T-helper 2 cell (primary cell): ENCODE measurements at places on chromosomes 3 and 15.

DNA sequence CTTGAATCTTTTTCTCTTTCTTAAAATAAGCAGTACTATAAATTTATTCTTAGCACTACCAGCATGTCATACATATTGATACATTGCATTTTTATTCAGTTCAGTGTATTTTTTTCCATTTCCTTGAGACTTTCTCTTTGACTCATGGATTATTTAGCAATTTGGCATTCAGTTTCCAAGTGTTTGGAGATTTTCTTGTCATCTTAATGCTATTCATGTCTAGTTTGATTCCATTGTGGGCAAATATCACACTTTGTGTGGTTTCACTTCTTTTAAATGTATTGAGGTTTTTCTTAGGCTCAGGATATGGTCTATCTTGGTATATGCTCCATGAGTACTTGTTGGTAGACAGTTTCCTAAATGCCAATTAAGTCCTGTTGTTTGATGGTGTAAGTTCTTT, 99.5 kb downstream of the CHRNA7 start:
- no peak for DNase-seq

- no peak for DNase-seq
Observed at GRCh38 chr3:72567474-72567873, 280.8 kb downstream of the SHQ1 start.

GRCh38 chr3:31392568-31392967, 140.2 kb upstream of the STT3B start:
- no peak for DNase-seq

- peak; percentile 76 for DNase-seq
Observed at GRCh38 chr3:134917631-134918030, 122.6 kb downstream of the EPHB1 start.

DNA sequence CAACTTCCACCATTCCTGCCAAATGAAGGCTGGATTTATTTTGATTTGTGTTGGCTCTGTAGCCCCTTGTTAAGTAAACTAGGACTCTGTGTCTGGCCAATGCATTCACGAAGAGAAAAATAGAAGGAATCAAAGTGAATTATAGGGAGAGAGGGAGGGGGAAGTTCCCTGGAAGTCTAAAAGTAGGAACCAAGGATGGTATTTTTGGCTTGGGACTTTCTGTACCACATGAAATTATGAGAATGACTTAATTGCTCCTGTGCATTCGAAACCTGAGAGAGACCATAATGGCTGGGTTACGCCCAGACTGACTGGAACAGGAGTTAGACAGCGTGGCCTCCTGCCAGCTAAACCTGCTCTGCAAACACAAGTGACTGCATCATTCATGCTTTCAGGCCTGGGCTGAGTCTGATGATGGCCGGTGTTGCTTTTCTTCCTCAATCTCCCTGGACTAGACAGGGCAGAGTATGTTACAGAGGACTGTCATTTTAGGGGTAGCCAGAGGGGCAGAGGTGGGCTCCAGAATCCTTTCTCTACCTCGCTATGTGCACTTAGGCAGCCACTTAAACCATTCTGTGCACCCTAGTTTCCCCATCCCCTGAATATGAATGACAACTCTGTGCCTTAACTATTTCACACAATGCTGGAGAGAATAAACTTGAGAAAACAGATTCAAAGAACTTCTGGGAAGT, 58.9 kb downstream of the MYO1E start:
- DNase-seq = no peak

- DNase-seq = no peak
Observed at GRCh38 chr3:170467007-170467406, 48.3 kb downstream of the CLDN11 start.

- no peak for DNase-seq
Observed at GRCh38 chr3:183809270-183809669, 16.1 kb downstream of the MAP6D1 start.

GRCh38 chr15:83014205-83014653, 2.8 kb upstream of the C15orf40 start:
- DNase-seq = no peak

- DNase-seq = no peak
Observed at GRCh38 chr3:87181551-87181950, 45.6 kb upstream of the CHMP2B start.

DNA sequence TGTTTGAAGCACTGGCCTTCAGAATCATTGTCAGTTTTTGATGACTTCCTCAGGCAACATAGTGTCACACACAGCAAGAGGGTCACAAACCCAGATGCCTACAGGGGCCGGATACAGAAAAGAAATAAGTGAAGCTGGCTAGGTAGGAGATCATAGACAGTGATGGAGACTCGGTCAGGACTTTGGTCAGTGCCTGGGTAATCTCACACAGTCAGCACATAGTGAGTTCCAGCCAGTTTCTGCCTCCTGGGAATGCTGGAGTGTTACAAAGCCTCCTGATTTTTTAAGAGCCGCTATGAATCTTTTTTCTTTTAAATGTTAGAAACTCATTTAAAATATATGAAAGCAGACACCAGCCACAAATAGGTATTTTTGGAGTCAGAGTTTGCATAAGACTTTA, 399.1 kb downstream of the IL5RA start:
- DNase-seq = no peak

DNA sequence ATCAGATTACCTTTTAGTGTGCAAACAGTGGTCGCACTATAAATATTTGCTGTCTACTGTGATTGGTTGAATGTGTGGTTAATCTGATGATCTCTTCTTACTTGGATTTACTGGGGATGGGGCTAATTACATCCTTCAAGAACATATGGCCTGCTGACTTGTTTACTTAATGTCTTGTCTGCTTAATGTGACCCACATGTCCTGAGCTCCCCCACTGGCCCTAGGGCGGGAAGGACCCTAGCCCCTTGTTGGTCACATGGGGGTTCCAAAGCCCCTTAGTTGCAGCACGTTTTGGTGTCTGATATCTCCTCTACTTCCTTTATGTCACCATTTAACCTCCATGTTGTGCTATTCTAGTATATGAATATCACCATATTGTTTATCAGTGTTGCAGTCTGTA, 17.8 kb upstream of the P2RY12 start:
- DNase-seq = no peak

- no peak for DNase-seq
Observed at GRCh38 chr3:6417174-6417573, 443.7 kb upstream of the GRM7 start.

- no peak for DNase-seq
Observed at GRCh38 chr3:12966847-12967605, 106.2 kb downstream of the IQSEC1 start.

GRCh38 chr3:100044369-100044768, 69.9 kb downstream of the FILIP1L start:
- no peak for DNase-seq

GRCh38 chr3:144777906-144778305, 806.3 kb downstream of the DIPK2A start:
- no peak for DNase-seq

- DNase-seq = no peak
Observed at GRCh38 chr3:71975573-71975972, 190.6 kb upstream of the PROK2 start.

DNA sequence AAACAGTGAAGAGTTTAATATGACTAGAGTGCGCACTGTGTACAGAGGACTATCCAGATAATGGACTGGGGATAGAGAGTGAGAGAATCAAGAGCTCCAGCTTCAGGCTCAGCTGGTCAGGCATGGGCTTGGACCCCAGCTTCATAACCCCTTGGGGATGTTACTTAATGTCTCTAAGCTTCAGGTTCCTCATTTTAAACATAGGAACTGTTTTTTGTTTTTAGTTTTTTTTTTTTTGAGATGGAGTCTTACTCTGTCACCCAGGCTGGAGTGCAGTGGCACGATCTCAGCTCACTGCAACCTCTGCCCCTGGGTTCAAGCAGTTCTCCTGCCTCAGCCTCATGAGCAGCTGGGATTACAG, 9.9 kb upstream of the BRPF1 start:
- DNase-seq = no peak

DNA sequence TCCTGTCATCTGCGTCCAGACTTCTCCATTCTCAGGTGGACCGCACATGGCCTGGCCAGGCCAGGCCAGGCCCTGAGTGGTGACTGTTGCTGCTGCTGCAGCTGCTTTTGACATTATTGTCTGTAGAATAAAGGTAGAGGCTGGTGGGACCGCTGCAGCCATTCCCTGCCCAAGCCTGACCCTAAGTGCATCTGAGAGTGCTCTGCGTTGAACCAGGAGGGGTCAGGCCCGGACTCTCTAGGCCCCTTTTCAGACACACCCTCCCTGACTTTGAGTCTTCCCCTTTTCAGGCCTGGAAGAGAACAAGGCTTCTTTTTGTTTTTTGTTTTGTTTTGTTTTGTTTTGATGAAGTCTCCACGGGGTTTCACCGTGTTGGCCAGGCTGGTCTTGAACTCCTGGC, 54.6 kb upstream of the FLNB start:
- no peak for DNase-seq

DNA sequence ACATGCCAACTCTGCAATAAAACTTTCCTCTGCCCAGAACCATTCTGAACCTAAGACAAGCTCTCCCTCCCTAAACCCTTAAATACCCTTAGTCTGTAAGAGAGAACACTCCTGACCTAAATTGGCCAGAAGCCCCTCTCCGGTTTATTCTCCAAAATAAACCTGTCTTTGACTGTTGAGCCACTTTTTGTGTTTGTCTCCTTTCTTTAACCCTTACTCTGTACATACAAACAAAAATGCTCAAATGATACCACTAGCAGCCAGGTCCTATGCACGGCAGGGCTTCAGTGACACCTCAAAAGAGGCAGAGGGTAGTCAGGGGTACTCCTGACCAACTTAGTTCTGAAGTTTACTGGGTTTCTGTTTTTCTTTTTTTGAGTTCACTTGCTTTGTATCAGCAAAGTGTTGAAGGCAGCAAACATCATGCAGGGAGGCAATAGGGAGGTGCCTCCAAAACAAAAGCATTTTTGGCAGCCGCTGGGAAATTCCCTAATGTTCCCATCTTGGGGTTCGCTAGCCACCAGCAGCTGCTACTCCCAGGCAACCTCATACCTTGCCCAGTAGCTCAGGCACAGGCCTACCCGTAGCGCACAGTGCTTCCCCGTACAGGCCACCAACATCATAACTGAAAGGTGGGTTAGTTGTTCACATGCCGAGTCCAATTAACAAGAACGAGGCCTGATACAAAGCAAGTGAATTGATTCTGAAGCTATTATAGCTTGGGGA, 62.9 kb upstream of the GCNT3 start:
- no peak for DNase-seq

DNA sequence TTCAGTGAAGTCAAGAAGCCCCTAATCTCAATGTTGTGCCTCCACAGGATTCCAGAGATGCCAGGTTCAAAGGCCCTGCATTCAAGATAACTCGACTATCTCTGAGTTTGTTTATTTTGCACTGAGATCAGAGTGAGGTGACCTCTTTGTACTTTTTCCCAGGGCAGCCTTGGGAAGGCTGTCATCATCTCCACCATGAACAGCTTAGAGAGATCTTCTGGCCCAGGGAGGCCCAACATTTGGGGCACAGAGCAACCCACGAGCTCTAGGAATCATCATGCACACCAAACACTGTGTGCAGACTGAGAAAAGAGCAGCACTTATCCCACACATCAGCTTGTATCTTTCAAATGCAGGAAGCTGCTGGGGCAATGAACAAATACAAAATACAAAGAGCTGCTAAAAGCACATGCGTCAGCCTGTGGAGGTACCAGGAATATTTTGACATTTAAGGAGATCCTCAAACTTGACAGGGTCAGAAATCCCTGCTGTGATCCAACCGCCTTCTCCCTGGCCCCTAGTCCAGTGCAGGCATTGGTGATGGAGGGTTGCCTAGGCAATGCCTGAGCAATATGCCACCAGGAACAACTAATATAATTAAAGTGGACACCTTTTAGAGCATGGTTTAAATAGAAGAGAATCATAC, 33.6 kb downstream of the TRIM42 start:
- DNase-seq = no peak

- no peak for DNase-seq
Observed at GRCh38 chr3:12196684-12197083, 38.0 kb upstream of the TIMP4 start.

- no peak for DNase-seq
Observed at GRCh38 chr3:19506171-19506570, 357.9 kb downstream of the KCNH8 start.

- DNase-seq = no peak
Observed at GRCh38 chr15:78167227-78167888, 18.2 kb downstream of the IDH3A start.

DNA sequence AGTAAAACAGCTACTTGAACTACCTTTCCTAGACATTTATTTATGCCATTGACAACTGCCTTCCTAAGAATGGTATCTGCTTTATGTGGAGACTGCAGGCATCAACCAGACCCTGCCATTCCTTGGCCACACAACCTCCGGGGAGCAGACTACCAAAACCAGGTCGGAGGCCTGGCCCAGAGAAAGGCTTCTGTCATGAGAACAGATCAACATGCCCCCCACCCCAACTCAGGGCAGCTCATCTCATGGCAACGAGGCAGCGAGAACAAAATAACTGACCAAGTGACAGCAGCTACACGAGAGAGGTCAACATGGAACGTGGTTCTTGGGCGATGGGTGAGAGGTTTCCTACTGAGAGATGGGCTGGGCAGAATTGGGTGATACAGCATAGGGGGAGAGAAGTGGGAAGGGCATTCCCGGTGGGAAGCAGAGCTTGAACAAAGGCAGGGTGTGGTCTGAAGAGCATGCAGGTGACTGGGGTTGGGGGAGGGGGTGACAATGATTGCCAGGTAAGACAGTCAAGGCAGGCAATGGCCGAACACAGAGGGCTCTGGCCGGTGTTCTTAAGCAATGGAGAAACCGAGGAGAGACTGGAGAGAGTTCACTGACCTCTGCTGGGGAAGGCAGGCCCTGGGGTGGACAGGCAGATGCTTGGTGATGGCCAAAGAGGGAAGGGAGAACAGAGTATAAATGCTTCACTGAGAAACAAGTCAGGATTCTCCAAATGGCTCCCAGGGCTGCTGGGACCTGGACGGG, 33.9 kb downstream of the CCDC12 start:
- no peak for DNase-seq

GRCh38 chr15:63920504-63921175, 86.9 kb upstream of the HERC1 start:
- DNase-seq = no peak

- no peak for DNase-seq
Observed at GRCh38 chr3:126008219-126008618, 39.2 kb downstream of the ROPN1B start.

- DNase-seq = no peak
Observed at GRCh38 chr15:64166102-64166890, 3.5 kb upstream of the PPIB start.

GRCh38 chr3:105598042-105598796, 231.5 kb downstream of the ALCAM start:
- DNase-seq = no peak

DNA sequence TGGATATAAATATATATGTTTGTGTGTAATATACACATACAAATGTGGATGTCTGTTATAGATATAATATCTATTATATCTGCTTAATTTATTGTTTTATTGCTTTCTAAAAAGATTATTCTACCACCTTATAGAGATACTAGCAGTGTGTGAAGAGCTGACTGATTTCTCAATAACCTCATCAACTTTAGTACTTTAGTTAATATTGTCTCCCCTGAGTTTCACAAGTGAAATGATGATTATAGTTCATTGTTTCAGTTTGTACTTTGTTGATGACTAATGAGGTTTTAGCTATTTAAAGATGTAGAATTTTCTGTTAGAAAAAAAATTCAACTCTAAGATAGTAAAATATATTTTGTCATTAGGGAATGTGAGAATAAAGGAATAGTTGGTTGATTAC, 11.4 kb downstream of the RSRC1 start:
- DNase-seq = no peak

- no peak for DNase-seq
Observed at GRCh38 chr3:152458376-152459117, 189.8 kb downstream of the MBNL1 start.
